ENCODE measurements at places on chromosomes 1 and 21. TPM values are rescaled to one million over a fixed set of nuclear protein-coding genes. Genes with fewer than 3 reads are reported as not detected.
A peak's percentile ranks its signal among the peaks of the same experiment; 100 is the strongest.

GRCh38 chr1:228277491-228278431, 69.9 kb downstream of the OBSCN start:
- no peak overlapping the region for H3K4me3 ChIP-seq
- no peak overlapping the region for H3K27ac ChIP-seq
- H3K36me3 ChIP-seq: peaks cover 70% of the 10 kb centered on the region
- DNase-seq: no peak
- H3K27me3 ChIP-seq: no peaks in the 10 kb centered on the region

- peaks cover 9% of the 10 kb centered on the region for H3K4me1 ChIP-seq
- H3K27me3 ChIP-seq: no peaks in the 10 kb centered on the region
- no peak overlapping the region for H3K4me3 ChIP-seq
- no peaks in the 10 kb centered on the region for H3K36me3 ChIP-seq
Observed at GRCh38 chr1:64312431-64312830, 109.0 kb downstream of the UBE2U start.

GRCh38 chr1:53944469-53945182, 873 bp downstream of the IFT25 start:
- no peaks in the 10 kb centered on the region for H3K27me3 ChIP-seq
- no peaks in the 10 kb centered on the region for H3K36me3 ChIP-seq
- H3K4me1 ChIP-seq: peaks cover 7% of the 10 kb centered on the region
- peak; percentile 21 for DNase-seq

DNA sequence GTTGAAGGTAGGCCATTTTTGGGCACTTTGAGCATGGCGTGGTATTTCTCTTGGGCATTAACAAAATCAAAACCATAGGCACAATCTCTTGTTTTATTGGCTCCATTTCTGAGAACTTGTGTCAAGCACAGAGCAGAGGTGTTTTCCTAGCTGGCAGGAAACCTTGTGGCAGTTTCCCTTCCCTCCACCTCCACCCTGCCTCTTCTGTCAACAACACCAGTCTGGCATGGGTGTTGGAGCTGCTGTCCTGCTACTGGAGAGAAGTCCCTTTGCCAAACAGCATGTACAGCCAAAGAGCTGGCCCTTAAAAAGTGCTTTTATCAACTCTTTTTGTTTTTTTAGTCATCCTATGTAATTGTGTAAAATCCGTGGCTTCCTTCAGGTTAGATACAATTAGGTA, 16.0 kb downstream of the ATP1A1 start:
- H3K27ac ChIP-seq: peak overlapping the region; percentile 95
- H3K4me1 ChIP-seq: peaks cover 38% of the 10 kb centered on the region
- no peaks in the 10 kb centered on the region for H3K27me3 ChIP-seq
- no peak overlapping the region for H3K4me3 ChIP-seq
- DNase-seq: no peak
- peaks cover 98% of the 10 kb centered on the region for H3K36me3 ChIP-seq

DNA sequence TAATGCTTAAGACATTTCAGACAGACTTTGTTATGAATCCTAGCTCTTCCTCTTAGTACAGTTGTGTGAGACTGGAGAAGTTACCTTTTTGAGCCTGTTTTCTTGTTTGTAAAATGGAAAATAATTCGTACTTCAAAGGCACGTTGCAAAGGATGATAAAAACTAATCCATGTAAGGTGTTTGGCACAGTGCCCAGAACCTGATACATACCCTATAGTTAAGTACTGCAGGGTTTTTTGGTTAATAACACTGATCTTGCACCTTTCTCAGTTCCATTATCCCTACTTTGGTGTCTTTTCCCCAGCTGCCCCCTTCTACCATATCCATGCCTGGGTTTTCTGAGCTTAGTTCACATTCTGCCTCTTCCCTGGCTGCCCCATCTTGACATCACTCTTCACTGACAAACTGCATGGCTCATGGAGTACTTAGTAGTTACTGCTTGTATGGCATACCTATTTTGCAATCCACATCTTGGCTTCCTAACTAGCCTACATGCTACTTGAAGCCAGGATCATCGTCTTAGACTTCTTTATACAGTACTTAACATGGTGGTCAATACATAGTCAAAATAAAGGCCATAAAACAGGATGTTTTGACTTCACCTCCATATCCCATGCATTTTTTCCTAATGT, 10.1 kb downstream of the CCDC185 start:
- no peak overlapping the region for H3K4me3 ChIP-seq
- H3K27me3 ChIP-seq: no peaks in the 10 kb centered on the region
- no peaks in the 10 kb centered on the region for H3K36me3 ChIP-seq
- no peak overlapping the region for H3K27ac ChIP-seq
- no peaks in the 10 kb centered on the region for H3K4me1 ChIP-seq
- peak; percentile 22 for DNase-seq

GRCh38 chr1:2803086-2803930, 1.8 kb upstream of the TTC34 start:
- H3K36me3 ChIP-seq: no peaks in the 10 kb centered on the region
- no peak overlapping the region for H3K4me3 ChIP-seq
- no peaks in the 10 kb centered on the region for H3K27me3 ChIP-seq
- no peaks in the 10 kb centered on the region for H3K4me1 ChIP-seq
- H3K27ac ChIP-seq: no peak overlapping the region
- no peak for DNase-seq

- no peak for DNase-seq
- peaks cover 6% of the 10 kb centered on the region for H3K27me3 ChIP-seq
- no peak overlapping the region for H3K4me3 ChIP-seq
- H3K36me3 ChIP-seq: no peaks in the 10 kb centered on the region
Observed at GRCh38 chr1:47759936-47760629, 237.1 kb downstream of the TRABD2B start.

- DNase-seq: no peak
- no peaks in the 10 kb centered on the region for H3K36me3 ChIP-seq
- peaks cover 15% of the 10 kb centered on the region for H3K4me1 ChIP-seq
- H3K27ac ChIP-seq: no peak overlapping the region
Observed at GRCh38 chr21:44949161-44949778, 9.4 kb downstream of the SLX9 start.

GRCh38 chr1:14631421-14631820, 32.9 kb downstream of the KAZN start:
- H3K27ac ChIP-seq: no peak overlapping the region
- peaks cover 20% of the 10 kb centered on the region for H3K4me1 ChIP-seq
- H3K36me3 ChIP-seq: no peaks in the 10 kb centered on the region
- DNase-seq: no peak
- H3K4me3 ChIP-seq: no peak overlapping the region
- no peaks in the 10 kb centered on the region for H3K27me3 ChIP-seq

- no peak overlapping the region for H3K4me3 ChIP-seq
- DNase-seq: peak; percentile 71
- H3K27ac ChIP-seq: no peak overlapping the region
- H3K4me1 ChIP-seq: peaks cover 4% of the 10 kb centered on the region
Observed at GRCh38 chr1:56584910-56585528, 5.7 kb upstream of the PLPP3 start.

The OR2L8 gene
- total RNA-seq: not detected

The LENEP gene
- total RNA-seq: not detected

The APOBEC4 gene
- not detected for total RNA-seq

The TMEM63A gene
- total RNA-seq: 17.0 TPM

The TP73 gene
- total RNA-seq: not detected

Data from cardiac muscle cell (in vitro differentiated cells and primary cell).